ENCODE measurements at places on chromosomes 4 and X. TPM values are rescaled to one million over a fixed set of nuclear protein-coding genes. Genes with fewer than 3 reads are reported as not detected.

The RASL11B gene
- 0.10 TPM for total RNA-seq

DNA sequence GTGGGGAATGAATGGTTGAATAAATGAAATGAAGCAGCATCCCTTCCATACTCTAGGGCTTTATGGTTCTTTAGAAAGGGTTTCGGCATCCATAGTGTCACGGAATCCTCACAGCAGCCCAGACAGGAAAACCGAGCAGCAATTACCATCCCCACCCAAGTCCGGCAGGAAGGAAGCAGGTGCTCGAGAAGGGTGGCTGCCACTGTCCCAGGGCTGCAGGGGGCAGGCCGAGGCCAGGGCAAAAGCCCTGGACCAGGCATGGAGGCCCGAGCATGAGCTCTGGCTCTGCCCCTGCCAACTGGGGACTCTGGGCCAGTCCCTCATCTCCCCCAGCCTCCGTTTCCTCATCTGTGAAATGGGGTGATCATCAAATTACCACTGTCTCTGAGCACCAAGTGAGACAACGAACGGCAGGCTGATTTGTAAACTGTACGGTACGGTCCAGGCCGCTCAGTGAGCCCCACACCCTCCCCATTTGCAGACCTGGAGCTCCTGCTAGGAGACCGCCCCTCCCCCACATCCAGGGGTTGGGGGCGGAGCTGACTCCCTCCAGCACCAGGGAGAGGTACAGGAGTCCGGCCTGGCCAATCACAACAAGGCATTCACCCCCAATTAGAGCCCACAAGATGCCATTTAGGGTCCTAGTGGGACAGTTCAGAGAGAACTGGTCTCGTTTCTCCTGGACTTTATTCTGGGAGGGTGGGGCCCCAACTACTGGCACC lies 100.4 kb downstream of the WFS1 start:
- no peaks in the 10 kb centered on the region for H3K27me3 ChIP-seq
- no peak overlapping the region for H3K4me3 ChIP-seq
- no peaks in the 10 kb centered on the region for H3K36me3 ChIP-seq
- H3K27ac ChIP-seq: no peak overlapping the region
- H3K4me1 ChIP-seq: no peaks in the 10 kb centered on the region
- no peak for DNase-seq

DNA sequence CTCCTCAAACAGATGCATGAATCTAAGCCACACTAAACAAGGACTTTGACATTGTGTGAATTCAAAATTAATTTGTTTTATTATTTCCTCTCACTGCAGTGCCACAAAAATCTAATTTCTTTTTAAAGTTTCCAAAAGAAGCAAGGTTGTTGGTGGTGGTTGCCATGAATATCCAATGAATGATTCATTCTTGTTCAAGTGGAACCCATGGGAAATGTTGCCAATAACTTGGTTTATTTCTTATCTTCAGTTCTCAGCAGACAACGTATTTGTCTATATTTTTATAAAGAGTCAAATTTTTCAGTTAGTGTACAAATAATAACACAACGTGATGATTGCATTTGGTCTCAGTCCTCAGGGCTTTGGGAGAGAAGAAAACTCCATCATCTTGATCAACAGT lies 309.4 kb upstream of the NOCT start:
- no peaks in the 10 kb centered on the region for H3K36me3 ChIP-seq
- no peaks in the 10 kb centered on the region for H3K4me1 ChIP-seq
- H3K4me3 ChIP-seq: no peak overlapping the region

- H3K36me3 ChIP-seq: no peaks in the 10 kb centered on the region
- H3K27ac ChIP-seq: no peak overlapping the region
- H3K4me1 ChIP-seq: no peaks in the 10 kb centered on the region
These were observed 43.7 kb downstream of the OTOP1 start for GRCh38 chr4:4182835-4183568.

DNA sequence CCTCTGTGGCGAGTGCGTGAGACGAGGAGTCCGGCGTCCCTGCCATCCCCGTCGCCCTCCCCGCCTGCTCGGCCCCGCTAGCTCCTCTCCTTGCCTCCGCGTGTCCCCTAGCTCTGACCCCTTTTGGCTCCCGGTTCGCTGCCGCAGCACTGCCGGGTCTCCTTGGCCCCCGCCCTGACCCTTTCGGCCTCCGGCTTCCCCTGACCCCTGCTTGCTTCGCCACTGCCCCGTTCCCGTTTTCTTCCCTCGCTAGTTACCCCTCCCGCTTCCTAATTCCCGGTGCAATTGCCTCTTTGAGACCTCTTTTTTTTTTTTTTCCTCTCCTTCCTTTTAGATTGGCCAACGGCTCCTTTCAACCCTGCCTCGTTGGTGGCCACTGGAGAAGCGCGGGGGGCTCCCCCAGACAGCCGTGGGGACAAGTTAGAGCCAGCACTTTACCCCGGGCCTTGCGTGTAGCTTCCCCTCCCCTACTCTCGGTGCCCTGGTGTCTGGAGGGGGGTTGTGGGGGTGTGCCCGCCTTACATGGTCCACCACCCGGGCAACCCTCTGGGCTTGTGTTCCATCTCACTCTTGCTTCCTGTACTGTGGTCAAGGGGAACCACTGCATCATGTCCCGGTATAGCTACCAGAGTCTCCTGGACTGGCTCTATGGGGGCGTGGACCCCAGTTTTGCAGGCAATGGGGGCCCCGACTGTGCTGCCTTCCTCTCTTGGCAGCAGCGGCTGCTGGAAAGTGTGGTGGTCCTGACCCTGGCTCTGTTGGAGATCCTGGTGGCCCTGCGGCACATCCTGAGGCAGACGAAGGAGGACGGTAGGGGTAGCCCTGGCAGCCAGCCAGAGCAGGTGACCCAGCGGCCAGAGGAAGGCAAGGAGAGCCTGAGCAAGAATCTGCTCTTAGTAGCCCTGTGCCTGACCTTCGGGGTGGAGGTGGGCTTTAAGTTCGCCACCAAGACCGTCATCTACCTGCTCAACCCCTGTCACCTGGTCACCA lies 548 bp downstream of the TMEM164 start:
- no peaks in the 10 kb centered on the region for H3K27me3 ChIP-seq
- H3K4me3 ChIP-seq: peak overlapping the region; percentile 82
- peaks cover 8% of the 10 kb centered on the region for H3K36me3 ChIP-seq
- peak overlapping the region; percentile 90 for H3K27ac ChIP-seq

GRCh38 chr4:146041139-146042004 lies 102.7 kb upstream of the ZNF827 start:
- no peak overlapping the region for H3K27ac ChIP-seq
- H3K27me3 ChIP-seq: peaks cover 12% of the 10 kb centered on the region
- H3K36me3 ChIP-seq: no peaks in the 10 kb centered on the region
- no peaks in the 10 kb centered on the region for H3K4me1 ChIP-seq

GRCh38 chrX:14956813-14957582 lies 83.8 kb downstream of the MOSPD2 start:
- no peaks in the 10 kb centered on the region for H3K36me3 ChIP-seq
- no peak overlapping the region for H3K4me3 ChIP-seq
- H3K27ac ChIP-seq: no peak overlapping the region

DNA sequence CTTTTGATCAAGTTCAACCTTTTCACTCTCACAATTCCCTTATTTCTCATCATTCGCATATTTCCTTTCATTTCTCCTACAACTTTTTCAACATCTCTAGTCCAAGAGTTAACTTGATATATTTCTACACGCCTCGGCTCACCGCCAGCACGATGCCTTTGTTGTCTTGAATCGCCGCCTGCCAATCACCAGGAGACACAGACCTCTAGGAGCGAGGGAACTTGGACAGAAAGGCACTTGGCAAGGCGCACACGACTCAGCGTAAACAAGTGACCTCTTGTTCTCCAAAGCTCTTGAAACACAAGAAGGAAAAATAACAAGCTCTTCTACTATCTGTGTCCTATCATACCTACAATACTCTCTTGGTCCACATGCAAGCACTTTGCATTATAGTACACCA lies 27.1 kb upstream of the RBMX start:
- H3K27me3 ChIP-seq: no peaks in the 10 kb centered on the region
- no peaks in the 10 kb centered on the region for H3K36me3 ChIP-seq
- no peak overlapping the region for H3K27ac ChIP-seq
- peaks cover 22% of the 10 kb centered on the region for H3K4me1 ChIP-seq
- DNase-seq: no peak

DNA sequence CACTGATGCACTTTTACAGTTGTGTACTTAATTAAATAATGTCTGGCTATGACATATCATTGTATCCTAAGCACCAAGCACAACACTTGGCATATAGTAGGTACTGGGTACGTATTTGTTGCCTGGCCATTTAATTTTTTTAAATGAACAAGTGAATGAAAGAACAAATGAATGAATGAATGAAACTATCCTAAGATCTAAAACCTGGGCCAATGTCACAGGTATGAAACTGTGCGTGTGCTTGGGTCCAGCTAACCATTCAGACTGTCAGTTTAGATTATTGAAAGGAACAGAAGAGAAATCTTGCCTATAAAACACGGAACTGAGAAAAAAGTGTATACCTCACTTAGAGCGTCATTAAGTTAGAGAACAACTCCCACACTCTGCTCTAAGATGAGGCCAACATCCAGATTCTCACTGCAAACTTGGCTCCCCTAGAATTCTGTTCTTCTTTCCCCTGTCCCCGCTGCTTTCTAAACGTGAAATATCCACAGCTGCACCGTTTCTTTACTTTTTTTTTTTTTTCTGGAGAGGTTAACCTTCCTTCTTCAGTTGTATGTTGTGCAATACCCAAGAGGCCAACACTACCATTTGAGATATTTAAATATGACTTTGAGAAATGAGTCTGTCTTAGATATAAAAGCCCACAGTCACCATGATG lies 17.3 kb upstream of the SEL1L3 start:
- peaks cover 11% of the 10 kb centered on the region for H3K27me3 ChIP-seq
- no peak overlapping the region for H3K4me3 ChIP-seq
- DNase-seq: no peak
- no peaks in the 10 kb centered on the region for H3K36me3 ChIP-seq
- no peak overlapping the region for H3K27ac ChIP-seq
